NCI-H1436 (cell line): ENCODE measurements at places on chromosomes 16 and 17.

DNA sequence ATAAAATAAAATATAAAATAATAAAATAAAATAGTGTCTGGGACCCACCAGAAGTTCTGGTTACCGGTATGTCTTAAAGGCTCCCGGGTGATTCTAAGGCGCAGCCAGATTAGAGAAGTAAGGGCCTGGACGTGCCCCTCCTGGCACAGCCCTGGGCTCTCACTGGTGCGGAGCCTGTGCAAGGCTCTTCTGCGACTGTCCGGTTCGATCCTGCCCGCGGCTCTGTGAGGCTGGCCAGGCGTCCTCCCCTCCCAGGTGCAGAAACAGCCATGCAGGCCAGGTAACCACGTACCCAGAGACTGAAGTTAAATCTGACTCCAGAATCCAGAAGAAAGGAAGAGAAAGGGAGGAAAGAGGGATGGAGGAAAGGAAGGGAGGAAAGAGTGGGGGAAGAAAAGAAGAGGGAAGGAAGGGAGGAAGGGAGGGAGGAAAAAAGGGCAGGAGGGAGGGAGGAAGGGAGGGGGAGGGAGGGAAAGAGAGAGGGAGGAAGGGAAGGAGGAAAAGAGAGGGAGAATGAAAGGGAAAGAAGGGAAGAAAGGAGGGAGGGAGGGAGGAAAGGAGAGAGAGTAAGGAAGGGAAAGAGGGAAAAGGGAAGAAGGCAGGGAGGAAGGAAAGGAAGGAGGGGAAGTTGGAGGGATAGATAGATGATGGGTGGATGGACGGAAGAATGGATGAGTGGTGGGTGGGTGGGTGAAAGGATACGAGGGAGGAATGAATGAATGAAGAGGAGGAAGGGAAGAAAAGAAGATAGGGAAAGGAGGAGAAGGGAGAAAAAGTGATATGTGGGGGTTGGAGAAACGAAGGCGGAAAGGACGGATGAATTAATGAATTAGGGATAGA lies 42.3 kb downstream of the C16orf82 start:
- no peak for DNase-seq

DNA sequence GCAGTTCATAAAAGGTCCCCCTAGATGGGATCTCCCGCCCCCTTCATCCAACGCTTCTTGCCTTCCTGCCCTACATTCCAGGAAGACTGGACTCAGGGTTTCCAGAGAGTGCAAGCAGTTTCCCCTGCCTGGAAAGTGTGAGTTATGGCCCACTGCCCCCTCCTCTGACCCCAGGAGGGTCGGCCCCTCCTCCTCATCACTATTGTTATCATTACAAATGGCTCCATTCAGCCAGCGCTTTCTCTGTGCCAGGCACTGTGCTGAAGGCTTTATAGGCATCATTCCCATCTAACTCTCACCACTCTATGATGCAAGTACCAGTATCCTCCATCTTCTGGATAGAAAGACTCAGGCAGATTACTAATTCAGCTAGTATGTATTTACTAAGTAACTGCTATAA lies 90.7 kb downstream of the USP31 start:
- no peak for DNase-seq

GRCh38 chr17:39576187-39576586 lies 31.5 kb downstream of the NEUROD2 start:
- peak; percentile 76 for DNase-seq

GRCh38 chr17:13002761-13003453 lies 14.9 kb downstream of the ELAC2 start:
- DNase-seq, result peak; percentile 45

DNA sequence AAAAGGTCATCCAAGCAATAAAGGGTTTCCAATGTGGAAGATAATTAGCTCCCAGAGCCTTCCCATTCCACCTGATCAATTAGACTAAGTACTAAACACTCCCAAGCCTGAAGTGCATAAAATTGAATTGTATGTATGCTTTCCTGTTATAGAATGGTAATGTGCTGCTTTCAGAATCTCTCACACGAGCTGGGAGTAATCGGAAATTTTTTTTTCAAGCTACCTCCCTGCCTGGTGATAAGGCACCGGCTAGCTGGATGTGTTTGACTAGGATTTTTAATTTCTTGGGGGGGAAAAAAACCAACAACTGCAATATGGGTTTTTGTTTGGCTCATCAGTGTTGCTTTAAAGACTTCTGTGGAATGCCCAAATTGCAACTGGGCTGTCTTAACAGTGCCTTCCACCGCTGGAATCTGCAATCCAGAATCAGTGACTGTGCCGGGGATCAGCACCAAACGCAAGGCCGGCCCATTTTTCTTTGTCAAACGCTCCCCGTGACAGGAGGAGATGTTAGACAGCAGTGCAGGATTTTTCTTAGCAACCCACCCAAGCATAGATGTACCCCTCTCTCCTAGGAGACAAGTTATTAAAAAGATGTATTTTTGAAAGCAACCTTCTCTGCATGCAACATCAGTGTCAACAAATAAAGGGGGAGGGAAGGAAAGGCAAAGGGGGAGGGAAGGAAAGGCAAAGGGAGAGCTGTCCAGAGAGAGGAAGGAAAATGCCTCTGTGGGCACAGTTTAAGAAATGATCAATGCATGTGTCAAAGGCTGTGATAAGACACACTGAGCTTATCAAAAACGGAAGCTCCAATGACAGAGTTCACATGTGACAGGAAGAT lies 387.2 kb downstream of the NPIPA8 start:
- DNase-seq, result no peak
